ENCODE measurements at places on chromosomes 3 and 15. TPM values are rescaled to one million over a fixed set of nuclear protein-coding genes. Genes with fewer than 3 reads are reported as not detected.

DNA sequence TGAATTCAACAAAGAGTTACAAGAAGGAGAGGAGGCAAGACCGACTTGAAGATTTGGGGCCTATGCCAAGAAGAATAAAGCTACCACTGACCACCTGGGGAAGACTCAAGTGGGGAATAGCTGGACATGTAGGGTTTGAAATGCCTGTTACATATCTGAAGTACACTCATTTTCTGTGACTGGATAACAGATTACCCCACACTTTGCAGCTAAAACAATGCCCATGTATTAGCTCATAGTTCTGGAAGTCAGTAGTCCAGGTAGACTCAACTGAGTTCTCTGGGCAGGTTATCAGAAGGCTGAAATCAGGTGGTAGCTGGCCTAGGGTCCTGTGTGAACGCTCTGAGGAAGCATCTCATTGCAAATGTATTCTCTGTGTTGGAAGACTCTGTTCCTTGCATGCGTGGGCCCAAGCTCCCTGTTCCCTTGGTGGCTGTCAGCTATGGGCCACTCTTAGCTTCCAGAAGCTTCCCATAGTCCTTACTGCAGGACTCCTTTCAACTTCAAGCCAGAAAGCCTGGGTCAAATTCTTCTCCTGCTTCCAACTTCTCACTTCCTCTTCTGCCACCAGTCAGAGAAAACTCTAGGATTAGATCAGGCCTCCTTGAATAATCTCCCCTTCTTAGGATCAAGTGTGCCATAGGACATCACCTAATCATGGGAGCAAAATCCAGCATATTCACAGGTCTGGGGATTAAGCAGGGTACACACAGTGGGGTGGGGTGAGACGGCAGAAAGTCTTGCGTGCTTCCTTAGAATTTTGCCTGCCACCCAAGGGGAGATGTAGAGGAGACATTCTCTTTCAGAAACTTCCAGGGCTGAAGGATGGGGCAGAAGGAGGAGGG, 187.8 kb downstream of the SHQ1 start:
- DNase-seq = no peak

- DNase-seq = no peak
These were observed 4.8 kb downstream of the VIPR1 start for GRCh38 chr3:42507252-42507651.

GRCh38 chr3:152309031-152309430, 40.3 kb downstream of the MBNL1 start:
- DNase-seq = no peak

GRCh38 chr15:79970624-79971434, at the start of gene BCL2A1:
BCL2A1 (minus strand) TSS chr15:79971196; CDS start chr15:79971119, 77 bp downstream.
- peak; percentile 93 for DNase-seq

GRCh38 chr3:136074546-136075170, 109.1 kb downstream of the PPP2R3A start:
- DNase-seq = no peak

GRCh38 chr3:128745742-128746141, 19.8 kb downstream of the RAB7A start:
- DNase-seq = no peak

GRCh38 chr3:12405432-12406272, 78.6 kb upstream of the TSEN2 start:
- peak; percentile 90 for DNase-seq

DNA sequence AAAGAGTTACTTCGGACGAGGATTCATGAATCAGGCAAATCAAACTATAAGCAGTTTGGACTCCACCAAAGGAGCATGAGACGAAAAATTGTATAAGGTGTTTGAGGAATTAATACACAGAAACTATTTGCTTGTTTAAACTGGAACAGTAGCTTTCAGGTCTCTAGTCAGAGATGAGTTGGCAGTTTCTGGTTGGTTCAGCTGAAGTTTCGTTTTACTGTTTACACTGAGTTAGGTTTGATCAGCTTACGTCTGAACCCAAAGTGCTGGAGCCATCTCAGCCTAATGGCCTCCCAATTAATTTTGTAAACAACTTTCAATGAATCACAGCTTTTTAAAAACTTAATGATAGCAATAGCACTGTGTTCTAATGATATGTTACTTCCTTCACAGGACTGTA, 703.7 kb downstream of the NLGN1 start:
- no peak for DNase-seq

DNA sequence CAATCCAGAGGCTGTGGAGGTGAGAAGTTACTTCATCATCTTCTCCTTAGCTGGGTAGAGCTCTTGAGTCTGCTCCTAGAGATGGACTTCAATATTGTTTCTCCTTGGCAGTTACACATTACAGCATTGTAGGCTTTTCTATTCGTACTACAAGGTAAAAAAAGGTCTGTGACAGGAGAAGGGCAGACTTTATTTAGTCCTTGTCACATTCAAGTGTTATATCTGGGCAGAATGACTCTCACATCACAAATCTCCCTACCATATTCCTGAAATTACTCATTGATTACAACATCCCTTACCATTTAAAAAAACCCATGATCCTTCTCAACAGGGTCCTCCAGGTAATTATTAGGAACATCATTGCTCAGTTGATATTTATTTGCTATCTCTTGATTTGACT, 75.0 kb downstream of the AGBL1 start:
- DNase-seq = no peak

GRCh38 chr3:137519602-137520001, 244.5 kb upstream of the SOX14 start:
- no peak for DNase-seq

- DNase-seq = no peak
These were observed 228.0 kb downstream of the MBNL1 start for GRCh38 chr3:152496716-152497115.

DNA sequence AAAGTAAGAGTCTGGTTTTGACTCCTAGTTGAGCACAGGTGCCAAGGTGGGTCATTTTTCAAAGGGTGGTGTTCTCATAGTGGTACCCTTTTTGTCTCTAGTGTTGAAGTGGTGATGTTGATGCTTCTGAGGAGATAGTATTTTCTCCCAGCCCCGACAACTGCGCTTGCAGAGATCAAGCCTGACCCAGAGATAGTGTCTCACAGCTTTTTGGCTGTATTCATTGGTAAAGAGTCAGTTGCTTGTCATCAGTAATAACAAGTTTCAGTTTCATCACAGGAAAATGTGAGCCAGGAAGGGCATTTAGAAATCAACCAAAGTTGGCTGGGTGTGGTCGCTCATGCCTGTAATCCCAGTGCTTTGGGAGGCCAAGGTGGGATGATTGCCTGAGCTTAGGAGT, 139.3 kb downstream of the NFKBIZ start:
- no peak for DNase-seq

GRCh38 chr3:14725013-14725412, 50.1 kb downstream of the C3orf20 start:
- no peak for DNase-seq

- DNase-seq = no peak
These were observed 213.3 kb upstream of the TGFBR2 start for GRCh38 chr3:30393079-30393478.

DNA sequence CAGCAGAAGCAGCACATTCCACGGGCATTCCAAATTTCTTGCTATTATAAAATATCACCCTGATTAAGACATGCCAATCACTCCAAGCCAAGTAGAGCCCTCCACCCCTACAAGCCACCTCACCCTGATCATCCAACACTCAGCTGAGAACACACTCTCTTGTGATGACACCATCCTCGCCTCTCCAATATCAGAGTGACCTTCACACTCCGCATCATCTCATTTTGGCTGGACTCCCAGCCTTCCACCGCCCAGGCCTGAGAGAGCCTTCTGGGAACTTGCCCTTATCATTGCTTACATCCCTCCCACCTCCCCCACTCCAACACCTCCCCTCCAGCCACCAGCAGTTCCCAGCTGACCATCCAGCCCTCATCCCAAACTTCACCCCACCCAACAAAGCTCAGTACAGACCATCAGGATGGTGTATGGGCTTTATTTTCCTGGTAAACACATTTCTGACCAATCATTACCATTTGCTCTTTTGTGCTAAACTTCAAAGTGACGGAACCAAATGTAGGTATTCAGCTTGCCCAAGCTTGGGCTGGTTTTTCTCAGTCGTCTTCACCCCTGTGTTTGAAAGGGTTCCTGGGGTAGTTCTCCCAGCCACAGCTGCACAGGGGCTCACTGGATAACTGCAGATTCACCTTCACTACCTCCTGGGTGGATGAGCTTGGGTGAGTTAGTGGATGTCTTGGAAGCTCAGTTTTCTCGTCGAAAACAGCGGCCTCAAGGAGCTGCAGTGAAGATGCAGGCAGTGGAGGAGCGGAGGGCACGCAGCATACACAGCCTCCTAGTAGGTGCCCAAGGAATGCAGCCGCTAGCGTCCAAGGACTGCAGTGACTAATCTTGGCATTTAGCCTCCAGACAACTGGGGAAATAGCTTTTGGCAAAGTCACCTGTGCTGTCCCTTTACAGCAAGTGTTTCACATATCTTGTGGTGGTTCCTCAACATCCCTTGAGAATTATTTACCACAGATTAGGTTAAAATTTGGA, 115.1 kb downstream of the LIPC start:
- peak; percentile 77 for DNase-seq

DNA sequence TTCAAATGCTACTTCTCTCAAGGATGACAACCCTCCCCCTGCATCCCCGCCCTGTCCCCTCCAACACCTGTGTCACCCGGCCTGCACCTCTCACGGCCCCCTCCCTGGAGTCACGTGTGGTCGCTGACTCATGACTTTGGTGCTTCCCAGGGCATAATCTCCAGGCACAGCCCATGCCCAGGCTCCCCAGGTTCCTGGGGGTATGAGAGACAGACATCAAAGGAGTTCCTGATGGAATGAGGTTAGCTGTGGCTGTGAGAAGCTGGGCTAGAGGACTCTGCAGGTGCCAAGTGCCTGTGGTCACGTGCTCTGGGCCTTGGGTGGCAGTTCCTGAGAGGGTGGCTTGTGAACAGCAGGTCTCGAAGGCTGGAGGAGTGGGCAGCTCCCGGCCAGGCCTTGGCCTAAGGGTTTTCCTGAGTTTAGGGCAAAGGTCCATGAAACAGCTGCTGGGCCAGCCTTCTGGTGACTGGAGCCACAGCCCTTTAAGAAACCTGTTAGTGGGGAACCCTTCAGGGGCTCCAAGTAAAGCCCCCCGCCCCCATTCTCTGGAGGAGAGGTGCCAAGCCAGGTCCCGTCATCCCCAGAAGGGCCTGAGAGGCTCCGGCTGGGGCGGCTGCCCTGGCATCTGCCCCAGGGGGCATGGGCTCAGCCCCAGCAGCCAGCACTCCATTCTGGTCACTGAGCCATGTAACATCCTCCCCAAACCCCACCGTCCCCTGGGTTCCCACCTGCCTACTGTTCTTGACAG, 230.0 kb downstream of the XXYLT1 start:
- DNase-seq = no peak

GRCh38 chr3:141386611-141387111, 18.4 kb downstream of the ZBTB38 start:
- DNase-seq = no peak

DNA sequence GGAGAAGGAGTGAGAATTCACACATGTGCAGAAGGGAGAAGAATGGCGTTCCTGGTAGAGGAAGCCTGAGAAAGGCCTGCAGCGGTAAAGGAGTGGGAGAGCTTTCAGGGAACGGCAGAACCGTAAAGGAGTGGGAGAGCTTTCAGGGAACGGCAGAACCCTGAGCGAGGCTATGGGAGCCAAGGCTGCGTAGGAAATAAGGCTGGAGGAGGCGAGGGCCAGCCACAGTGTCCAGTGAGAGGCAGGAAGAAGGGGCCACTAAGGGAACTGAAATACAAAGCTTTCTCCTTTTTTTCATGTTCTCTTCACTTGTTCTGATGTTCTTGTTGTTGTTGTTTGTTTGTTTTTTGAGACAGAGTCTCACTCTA, 41.6 kb downstream of the GOLGA6L10 start:
- no peak for DNase-seq

DNA sequence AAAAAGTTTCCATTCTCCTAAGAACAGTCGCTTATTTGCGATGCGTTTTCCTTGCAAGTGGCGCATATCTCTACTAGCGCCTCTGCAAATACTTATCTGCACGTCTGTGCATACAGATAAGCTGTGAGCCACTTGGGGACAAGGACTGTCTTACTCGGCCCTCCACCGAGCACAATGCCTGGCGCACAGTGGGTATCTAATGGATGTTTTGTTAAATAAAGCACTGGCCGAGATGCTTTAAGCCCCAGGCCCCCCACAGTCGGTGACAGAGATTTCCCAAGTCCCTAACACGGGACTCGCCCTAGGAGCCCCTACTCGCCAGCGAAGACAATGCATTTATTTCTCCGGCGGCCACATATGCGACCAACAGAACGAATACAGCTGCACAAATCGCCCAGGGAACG, 503 bp downstream of the HLTF start:
- peak; percentile 30 for DNase-seq

DNA sequence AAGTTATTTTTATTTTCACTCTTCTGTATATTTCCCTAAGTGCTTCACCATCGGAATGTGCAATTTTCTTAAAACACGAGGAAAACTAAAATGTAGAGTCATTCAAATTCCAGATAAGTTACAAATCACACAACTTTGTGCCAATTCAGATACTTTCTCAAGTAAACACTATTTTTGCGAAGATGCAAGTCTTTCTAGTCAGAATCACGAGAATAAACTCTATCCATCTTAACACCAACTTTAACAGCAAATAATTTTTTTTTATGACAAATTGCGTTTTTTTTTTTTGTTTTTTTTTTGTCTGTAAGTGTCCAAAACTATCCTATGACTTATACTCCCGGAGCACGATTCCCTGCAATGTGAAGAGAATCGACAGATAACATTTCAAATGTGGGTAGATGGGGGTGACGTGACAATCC, 1.3 kb downstream of the STAG1 start:
- no peak for DNase-seq

DNA sequence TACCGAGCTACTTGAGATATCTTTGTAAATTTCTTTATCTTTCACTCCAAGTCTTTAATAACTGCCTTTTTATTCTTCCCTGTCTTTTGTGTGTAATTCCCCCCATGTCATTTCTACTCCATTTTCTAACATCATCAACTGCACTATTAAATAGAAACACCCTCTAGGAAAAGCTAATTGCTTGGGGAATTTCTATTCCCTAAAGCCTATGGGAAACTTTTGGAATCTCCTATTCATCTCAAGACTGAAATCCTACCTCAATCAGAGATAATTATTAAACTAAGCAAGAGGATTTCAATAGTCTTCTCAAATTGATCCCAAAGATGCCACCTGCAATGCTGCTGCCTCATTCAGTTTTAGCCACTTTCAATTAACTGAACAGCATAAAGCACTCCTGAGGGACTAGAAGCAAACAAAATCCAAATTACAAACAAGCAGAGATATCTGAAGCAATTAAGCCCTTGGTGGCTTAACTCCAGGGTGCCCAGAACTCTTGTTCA, 598.7 kb downstream of the IGSF11 start:
- no peak for DNase-seq

SLC2A2 gene
- 0.13 TPM for total RNA-seq

IGSF11 gene
- total RNA-seq = 0.33 TPM

CKMT1B gene
- 2.4 TPM for total RNA-seq

DPPA4 gene
- total RNA-seq = 0.26 TPM

SLC28A1 gene
- not detected for total RNA-seq

AMOTL2 gene
- total RNA-seq = 146 TPM

All from Panc1 (cell line).